ENCODE measurements at places on chromosomes 12 and 14.
A peak's percentile ranks its signal among the peaks of the same experiment; 100 is the strongest.

- DNase-seq: no peak
Measured at GRCh38 chr12:117111821-117112595, 12.8 kb upstream of the TESC start.

GRCh38 chr12:14111230-14111865 is 129.9 kb upstream of the GRIN2B start:
- no peak for DNase-seq

- DNase-seq: no peak
Measured at GRCh38 chr12:6206327-6206726, 6.1 kb downstream of the CD9 start.

- DNase-seq: peak; percentile 27
Measured at GRCh38 chr14:78152201-78153063, 17.7 kb upstream of the NRXN3 start.

DNA sequence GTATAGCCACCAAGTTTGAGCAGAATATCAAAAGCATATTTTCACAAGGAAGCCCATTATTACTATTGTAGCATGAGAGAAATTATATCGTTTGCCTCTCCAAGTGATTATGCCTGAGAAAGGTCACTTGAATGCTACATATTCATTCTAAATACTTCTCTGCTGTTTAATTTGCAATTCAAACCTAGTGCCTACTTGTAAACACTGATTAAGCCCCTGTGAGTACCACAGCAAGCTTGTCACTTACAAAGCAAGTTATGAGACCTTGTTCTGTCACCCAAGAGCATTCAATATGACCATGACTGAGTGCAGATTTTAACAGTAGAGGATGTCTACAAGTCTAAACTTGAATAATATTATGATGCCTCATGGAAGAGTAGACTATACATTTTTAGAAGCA is 124.7 kb upstream of the SSTR1 start:
- DNase-seq: no peak

DNA sequence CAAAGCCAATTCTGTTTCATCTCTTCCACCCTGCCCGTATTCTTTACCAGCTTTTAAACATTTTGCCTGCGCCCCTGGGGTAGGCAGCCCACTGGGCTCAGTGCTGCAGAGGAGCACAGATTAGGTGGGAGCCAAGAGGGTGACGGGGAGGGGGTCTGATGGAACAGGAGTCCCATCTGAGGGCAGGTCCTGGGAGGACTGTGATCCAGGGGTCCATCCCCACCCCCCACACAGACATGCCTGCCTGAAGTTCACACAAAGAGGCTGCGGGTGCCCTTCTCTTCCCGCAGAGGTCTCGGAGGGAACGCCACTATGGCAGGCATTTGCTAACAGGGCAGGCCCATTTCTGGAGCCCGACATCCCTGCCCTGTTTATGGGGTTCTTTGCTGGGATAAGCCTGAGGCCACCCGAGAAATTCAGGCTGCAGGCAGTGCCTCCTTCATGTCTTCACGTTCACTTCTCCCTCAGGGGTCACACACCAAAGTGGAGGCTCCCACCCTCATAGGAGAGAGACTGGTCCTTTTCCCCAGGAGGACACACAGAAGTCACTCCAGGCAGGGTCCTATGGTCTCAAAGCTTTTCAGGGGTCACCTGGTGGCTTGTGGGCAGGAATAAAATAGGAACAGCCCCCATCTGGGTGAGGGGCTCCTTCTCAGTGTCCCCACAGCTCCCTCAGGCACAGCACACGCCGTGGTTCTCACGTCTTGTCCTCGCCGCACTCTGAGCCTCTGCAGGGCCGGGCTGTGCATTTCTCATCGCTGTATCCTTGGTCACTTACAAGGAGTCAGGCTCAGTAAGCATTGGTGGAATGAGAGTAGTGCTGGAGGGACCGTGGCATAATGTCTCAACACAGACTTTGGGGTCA is 12.9 kb downstream of the VASH1 start:
- DNase-seq: no peak

GRCh38 chr12:55828357-55828756 is 1.0 kb downstream of the DNAJC14 start:
- no peak for DNase-seq

DNA sequence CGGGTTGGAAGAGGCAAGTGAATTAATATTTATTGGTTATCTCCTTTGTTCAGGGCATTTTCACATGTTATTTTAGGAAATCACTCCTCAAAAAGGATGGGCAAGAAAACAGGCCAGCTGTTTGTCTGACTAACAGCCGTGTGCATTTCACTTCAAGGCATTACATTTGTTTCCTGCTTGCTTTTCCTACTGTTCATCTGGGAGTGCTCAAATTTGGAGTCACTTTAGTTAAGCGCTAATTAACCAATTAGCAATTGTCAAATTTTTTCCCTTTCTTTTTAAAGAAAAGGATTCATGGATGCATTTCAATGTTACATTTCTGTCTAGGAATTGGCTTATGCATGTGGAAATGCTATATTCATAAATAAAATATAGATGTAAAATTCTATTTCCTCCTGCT is 415.9 kb downstream of the NELL2 start:
- DNase-seq: no peak

- DNase-seq: no peak
Measured at GRCh38 chr14:92446771-92447170, 66.8 kb upstream of the RIN3 start.

DNA sequence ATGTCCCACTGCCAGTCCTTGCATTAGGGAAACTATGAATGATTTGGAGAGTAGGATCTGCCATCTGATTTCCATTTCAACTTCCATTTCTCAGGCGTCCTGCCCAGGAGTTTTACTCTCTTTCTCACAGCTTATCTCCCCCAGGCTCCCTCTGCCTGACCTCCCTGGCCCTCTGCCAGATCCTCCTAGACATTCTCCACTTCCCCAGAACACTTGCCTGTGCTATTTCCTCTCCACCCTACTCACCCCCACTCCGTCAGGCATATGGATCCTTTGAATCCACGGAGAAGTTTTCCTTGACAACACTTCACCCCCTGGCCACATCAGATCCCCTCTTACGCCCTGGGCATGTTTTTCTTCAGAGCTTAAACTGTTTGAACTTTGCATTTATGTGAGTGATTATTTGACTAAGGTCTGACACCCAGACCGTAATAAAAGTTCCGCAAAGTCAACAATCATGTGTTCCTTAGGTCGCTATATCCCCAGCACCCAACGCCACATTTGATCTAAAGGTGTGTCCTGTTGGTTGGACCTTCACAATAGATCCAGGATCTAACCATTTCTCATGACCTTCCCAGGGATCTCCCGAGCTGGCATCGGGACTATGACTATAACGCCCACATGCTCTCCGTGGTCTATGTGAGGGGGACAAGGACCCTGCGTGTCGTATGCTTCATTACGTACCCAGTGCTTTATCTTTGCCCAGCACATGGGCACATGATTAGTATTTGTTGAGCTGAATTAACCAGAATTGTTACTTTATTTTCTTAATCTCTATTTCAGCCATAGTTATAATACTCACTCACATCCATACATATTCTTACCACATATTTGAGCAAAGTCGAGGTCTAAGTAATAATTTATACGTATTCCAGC is 255.8 kb upstream of the FOXN3 start:
- no peak for DNase-seq

DNA sequence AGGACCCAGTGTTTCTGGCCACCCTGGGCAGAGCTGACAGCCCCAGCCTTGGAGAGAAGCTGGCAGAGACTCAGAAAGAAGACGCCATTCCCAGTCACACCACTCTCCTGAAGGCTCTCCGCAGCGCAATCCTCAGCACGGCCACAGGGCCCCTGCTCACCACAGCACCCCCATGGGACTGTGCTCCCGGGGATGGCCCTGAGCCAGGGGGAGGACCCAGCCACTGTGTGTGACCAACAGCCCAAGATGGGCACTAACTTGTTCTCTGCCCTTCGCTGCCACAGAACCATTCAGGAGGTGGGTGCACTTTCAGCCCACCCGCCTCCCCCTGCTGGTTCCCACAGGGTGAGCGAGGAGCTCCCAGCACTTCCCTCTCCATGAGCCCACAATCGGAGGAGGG is 57.1 kb downstream of the CCNK start:
- no peak for DNase-seq

DNA sequence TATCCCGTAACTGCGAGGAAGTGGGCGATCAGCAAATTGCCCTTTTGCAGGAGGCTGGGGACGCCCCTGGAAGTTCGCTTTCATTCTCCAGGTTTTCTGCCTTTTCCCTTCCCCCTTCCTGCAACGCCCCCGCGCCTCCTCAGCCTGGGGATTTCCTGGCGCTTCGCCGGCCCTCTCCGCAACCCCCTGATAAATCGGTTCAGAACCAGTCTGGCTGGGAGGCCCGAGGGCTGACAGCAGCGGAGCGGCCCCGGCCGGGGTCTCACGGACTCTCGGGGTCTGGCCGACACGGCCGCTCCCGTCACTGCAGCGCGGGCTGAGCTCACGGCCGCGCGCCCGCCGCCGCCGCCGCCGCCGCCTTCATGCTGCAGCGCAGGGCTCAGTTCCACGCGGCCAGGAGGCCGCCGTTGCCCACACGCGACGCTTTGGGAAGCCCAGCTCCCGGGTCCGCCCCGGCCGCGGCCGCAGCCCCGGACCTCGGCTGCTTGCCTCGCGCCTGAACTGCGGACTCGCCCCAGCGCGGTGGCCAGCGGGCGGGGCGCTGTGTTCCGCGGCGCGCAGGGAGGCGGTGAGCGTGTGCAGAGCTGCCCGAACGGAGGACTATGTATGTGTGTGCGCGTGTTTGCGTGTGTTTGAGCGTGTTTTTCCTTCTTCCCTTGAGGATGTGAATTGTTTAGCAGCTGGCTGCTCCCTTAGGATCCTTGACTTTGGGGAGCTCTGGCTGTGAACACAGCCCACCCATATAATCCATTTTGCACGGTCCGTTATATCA is at the start of gene LRFN5:
Gene LRFN5 (plus strand): TSS at position 345 of the 772 bp plus-strand sequence.
- peak; percentile 66 for DNase-seq

- no peak for DNase-seq
Measured at GRCh38 chr14:80570930-80571298, 359.6 kb upstream of the DIO2 start.

DNA sequence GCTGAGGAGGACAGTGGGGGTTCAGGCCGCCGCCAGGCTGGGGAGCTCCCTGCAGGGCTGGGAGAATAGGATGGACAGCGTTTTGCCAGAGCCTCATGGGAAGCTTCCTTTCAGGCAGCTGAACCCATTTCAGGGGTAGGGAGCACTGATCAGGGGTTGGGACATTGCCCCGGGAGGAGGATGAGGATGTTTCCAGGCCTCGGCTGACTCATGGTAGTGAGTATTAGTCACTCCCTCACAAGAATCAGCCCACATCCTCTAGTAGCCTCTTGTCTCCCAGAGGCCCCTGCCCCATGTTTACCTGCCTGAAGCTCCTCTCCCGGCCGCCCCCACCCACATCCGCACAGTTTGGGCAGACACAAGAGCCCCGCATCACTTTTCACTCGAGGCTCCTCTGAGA is 89.8 kb downstream of the ZFP36L1 start:
- no peak for DNase-seq

- no peak for DNase-seq
Measured at GRCh38 chr12:45165284-45165683, 50.6 kb upstream of the ANO6 start.

DNA sequence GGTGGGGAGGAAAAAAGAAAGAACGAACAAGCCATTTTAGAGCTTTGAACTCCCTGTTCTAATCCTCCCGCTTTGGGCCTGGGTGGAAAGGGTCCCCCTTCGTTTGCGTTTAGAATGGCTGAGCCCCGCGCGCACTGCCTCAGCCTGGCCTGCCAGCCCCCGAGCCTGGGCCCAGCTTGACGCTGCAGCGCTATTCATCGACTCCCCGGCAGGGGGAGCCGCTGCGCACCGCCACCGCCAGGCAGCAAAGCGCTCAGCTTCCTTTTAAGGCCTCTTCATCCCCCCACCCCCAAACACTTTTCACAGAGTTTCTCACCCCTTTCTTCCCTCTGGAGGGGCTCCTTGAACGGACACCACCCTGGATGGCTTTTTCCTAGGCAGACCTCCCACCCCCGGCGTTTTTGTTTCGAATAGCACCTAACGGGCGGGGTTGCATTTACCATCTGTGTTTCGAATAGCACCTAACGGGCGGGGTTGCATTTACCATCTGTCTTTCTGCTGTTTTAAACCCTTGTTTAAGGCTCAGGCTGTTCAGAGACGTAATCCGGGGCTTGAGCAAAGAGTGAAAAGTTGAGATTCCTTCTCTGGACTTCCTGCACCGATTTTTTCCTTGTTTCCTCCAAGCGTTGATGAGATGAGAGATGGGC is 56.4 kb upstream of the PIWIL1 start:
- DNase-seq: no peak

DNA sequence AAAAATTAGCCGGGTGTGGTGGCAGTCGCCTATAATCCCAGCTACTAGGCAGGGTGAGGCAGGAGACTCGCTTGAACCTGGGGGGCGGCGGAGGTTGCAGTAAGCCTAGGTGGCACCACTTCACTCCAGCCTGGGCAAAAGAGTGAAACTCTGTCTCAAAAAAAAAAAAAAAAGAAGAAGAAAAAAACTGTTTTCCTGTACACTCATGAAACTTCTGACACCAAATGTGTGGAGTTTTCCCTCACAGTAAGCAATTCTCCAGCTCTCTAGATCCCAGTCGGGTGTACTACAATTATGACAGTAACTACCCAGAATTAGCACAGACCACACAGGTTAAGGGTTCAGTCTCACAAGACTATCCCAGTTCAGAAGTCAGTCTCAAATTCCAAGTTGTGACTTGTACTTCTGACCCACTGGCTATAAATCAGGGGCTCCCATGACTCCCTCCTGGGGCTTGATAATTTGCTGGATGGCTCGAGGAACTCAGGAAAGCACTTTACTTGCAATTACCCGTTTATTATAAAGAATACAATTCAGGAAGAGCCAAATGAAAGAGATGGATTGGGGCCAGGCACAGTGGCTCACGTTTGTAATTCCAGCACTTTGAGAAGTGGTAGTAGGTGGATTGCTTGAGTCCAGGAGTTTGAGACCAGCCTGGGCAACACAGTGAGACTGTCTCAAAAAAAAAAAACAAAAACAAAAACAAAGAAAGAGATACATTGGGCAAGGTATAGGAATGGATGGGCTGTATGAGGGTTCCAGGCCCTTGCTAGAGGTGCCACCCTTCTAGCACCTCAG is 12.4 kb upstream of the ARF6 start:
- no peak for DNase-seq

GRCh38 chr12:83996671-83997070 is 915.9 kb downstream of the SLC6A15 start:
- DNase-seq: no peak

- no peak for DNase-seq
Measured at GRCh38 chr12:53427905-53428594, 4.4 kb downstream of the AMHR2 start.

DNA sequence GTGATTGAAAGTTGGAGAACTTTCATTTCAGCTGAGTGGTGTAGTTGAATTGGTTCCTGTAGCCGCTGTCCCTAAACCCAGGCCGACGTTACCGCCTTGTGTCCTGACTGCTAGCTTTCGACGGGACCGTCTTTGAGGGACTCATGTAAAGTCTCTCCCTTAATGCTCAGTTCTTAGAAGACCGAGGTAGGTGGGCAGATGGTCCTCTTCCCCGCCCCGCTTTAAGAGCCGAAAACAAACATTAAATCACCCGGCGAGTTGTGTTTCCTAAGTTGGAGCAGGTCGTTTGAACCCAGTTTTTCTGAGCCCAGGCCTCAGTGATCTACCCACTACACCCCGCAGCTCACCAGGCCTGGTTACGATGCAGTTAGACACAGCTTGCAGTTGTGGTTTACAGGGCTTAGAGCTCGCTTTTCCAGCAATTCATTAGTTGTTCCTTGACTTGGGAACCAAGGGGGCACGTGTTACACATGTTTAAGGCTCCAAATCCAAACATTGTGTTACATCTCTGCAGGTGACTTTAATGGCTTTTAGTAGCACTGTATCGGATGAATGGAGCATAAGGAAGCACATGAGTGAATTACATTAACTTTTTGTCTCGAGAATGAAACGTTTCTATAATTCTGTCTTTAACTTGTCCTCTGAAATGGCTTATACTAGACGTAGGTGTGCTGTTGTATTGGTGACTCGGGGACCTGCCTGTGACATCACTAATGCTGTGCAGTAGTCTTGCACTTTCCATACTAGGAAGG is 790 bp downstream of the NEDD1 start:
- DNase-seq: no peak

All from occipital lobe (tissue), 3 donors.